Stimulated activated CD4-positive, alpha-beta T cell treated with anti-CD3 and anti-CD28 coated beads, Interleukin-1b, Interleukin-23, amount 100 ng/mL, for 1 hour (primary cell): ENCODE measurements at places on chromosomes 5 and 9.

DNA sequence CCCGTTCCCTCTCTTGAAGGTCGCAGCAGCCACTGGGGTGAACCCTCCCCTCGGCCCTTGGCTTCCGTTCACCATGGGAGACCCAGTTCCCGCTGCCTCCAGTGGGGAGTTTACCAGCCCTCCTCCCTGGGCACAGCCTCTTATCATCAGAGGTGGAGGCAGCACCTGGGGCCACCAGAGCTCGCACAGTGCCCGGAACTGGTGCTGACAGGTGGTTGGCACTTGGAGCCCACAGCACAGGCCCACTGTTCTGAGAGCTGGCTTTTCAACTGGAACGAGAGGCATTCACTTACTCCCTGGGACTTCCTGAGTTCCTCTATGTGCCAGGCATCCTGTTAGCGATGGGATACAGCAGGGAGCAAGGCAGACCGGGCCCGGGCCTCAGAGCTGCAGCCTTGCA lies 106.8 kb upstream of the FCN2 start:
- DNase-seq = no peak

- no peak for DNase-seq
Measured at GRCh38 chr5:162800301-162800700, 637.1 kb upstream of the CCNG1 start.

GRCh38 chr5:157047898-157048297 lies 11.0 kb downstream of the HAVCR1 start:
- no peak for DNase-seq

DNA sequence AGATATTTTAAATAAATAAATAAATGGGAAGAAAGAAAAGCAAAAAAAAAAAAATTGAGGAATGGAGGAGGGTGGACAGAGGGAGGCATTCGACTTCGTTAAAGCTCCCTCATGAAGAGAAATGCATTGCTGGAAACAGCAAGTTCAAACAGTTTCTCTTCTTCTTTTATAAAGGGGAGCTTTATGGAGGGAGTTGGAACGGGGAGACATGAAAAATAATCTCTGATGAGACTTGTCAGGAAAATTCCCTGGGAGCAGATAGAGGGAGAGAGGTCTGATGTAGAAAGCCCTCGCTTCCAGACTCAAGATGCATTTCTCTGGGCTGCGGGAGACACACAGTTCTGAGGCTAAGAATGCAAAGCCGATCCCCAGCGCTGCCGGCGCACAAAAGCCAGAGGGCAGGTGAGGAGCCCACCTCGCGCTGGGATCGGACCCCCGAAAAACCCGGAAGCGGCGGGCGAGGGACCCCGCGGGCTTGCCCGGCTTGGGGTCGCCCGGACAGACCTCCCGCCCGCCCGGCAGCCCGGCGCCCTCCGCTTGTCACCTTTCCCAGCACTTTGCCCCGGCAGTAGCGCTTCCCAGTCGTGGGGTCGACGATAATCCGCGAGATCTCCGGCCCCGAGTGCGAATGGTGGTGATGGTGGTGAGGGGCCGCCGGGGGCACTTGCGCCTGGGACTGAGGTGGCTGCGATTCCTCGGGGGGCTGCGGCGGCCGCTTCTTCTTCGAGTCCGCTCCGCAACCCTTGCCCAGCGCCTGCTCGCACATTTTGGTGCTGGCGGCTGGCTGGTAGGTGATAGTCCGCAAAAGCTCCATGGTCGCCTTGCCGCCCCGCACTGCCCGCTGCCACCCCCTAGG lies 512 bp downstream of the PLK2 start:
- no peak for DNase-seq

DNA sequence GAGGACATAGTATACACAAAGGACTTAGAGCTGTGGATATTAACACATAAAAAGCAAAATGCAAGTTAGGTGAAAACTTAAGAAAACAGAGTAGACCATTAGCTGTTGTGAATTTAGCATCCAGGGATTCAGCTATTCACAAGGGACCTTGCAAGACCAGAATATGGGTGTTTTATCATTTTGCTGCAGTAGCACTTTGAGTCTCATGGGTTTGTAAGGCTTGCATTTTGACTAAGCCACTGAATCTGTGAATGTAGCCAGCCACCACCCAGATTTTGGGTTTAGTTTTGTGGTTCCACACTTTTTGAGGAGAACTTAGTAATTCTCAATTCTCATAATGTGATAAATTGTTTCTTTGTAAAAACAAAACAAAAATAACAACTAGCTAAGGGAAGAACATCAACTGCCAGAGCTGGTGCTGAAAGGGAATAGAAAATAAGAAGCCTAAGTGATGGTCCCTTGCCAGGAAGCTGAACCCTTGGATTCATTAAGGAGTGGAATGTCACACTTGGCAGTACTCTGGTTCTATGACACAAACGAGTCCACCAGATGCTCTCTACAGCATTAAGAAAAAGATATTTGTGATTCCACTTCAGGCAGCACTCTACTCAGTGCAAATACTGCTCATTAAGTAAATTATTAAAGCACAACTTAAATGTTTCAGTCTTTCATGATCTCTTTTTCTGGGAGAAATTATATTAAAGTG lies 557.4 kb upstream of the ZNF462 start:
- no peak for DNase-seq

DNA sequence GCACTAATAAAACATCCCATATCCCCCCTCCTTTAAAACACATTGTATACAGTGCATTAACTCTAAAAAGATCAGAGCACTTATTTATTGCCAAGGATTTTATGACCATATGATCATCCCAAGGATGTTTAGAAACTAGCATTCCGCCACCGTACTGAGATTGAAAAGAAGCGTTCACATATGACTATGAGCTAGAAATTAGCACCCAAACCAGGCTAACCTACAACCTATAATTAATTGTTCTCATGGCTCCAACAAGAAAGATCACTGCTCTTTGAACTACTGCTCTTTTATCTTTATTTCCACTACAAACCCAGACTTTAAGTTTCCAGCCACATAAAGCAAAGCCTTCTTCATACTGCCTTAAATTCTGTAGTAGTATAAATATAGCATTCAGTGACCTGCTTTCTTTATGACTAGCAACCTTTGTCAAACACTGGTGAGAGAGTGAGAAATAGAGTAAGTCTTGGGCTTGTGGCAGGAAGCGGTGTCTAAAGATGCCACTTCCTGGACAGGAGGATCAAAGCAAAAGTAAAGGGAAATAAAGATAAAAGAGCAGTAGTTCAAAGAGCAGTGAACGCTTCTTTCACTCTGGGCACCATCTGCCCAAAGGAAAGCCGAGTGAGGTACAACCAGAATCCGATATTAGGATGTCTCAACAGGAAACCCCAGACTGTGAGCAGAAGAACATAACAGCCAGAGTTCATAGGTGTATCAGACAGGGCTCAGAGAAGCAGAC lies 151.1 kb upstream of the ERCC6L2 start:
- DNase-seq = peak; percentile 3

DNA sequence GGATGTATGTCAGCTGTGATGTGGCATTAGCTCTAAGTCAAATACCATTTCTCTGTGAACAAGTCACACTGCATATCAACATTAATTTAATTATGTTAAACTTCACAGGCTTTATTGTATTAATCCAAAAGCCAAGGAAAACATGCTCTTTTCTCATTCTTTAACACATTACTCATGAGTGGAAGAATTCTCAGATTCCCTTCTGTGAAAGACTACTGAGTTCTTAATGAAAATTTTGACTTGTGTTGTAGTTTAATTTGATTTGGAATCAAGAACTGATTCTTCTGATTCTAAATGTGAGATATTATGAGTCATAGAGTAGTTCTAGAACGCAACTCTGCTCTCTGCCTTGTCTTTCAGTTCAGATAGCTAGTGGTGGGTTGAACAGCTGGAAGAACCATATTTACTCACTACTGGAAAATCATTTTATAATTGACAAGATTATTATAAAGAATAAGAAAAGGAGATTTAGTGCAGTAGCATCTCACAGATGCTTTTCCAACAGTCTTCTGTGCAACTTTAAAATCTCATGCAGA lies 90.6 kb downstream of the VCAN start:
- no peak for DNase-seq
